ENCODE measurements at places on chromosomes 5 and 9.

- DNase-seq: peak; percentile 88
Measured at GRCh38 chr9:111728617-111729366, 65.9 kb downstream of the SHOC1 start.

DNA sequence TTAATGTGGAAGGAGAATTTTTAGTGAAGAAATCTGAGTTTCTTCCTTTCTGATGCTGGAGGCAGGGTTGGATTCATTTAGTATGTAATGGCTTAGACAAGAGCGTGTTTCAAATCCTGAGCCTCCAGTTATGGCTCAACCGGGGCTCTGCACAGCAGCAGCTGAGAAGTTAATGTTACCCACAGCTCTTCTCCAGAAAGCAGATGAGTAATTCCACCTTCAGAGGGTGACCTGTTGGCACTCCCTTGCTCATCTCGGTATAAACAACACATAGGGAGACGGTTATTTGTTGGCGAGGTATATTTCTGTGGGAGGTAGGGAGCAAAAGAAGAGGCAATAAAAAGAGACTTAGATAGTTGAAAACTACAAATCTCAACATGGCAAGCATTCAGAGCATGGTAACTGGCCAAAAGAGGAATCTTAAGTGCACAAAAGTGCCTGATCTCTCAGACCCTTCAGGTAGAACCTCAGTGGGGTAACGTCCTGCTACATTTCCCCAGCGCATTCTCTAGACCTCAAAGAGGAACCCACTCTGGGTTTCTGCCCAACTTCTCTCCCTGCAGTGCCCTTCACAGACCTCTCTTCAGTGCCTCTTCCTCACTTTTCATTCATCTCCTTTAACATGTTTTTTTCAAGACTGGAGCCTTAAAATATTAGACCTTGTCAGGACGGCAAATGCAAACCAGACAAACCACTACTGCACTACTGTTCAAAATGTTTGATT, 417.5 kb upstream of the ADAMTSL1 start:
- no peak for DNase-seq

GRCh38 chr5:173915310-173916014, 27.3 kb downstream of the CPEB4 start:
- peak; percentile 51 for DNase-seq

DNA sequence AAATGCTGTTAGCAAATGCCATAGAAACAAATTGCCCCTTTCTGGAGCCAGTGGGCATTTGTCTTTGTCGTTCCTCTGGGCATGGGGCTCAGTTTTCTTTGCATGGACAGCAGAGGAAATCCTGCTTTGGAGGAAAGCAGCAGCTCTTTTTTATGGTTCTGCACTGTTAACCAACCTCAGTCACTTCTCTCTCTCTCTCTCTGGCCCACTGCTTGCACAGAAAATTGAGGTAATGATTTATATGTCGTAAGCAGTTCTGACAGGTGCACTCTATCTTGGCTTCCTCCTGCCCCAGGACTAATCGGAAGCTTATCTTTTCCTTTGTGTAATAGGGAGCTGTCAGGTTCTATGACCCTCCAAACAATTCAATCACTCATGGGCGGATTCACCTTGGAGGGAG, 159.6 kb upstream of the GPR151 start:
- no peak for DNase-seq
